Heart right ventricle (tissue), 16 donors: ENCODE measurements at places on chromosomes 7 and 10.

DNA sequence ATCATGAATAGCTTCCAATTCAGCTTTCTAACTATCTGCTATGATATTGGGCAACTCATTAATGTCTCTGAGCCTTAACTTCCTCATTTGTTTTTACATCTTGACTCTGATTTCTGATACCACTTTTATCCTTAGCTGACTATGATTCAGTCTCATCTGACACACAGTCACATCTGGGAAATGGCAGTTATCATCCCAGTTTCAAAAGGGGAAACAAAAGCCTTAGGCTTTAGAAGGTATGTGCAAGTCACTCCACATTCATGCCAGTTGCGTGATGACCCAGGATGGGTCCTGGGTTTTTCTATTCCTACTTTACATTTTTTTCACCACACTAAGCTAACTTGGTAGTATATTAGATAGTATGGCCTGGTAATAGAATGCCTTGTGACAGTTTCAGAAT lies 12.7 kb downstream of the SCIN start:
- DNase-seq = no peak
- no peaks in the 10 kb centered on the region for H3K36me3 ChIP-seq
- no peaks in the 10 kb centered on the region for H3K27me3 ChIP-seq
- H3K27ac ChIP-seq = no peak overlapping the region
- H3K4me1 ChIP-seq = no peaks in the 10 kb centered on the region
- no peak overlapping the region for H3K4me3 ChIP-seq

- no peaks in the 10 kb centered on the region for H3K27me3 ChIP-seq
- H3K4me1 ChIP-seq = no peaks in the 10 kb centered on the region
- H3K36me3 ChIP-seq = no peaks in the 10 kb centered on the region
- no peak overlapping the region for H3K4me3 ChIP-seq
Measured at GRCh38 chr7:70347463-70348254, 749.4 kb downstream of the AUTS2 start.

GRCh38 chr10:8815969-8816368 lies 761.5 kb downstream of the GATA3 start:
- H3K4me3 ChIP-seq = no peak overlapping the region
- H3K27ac ChIP-seq = no peak overlapping the region
- H3K27me3 ChIP-seq = no peaks in the 10 kb centered on the region
- no peak for DNase-seq
- H3K4me1 ChIP-seq = no peaks in the 10 kb centered on the region
- H3K36me3 ChIP-seq = no peaks in the 10 kb centered on the region

GRCh38 chr7:3007696-3008095 lies 36.0 kb downstream of the CARD11 start:
- H3K36me3 ChIP-seq = no peaks in the 10 kb centered on the region
- no peak for DNase-seq
- no peak overlapping the region for H3K4me3 ChIP-seq
- H3K4me1 ChIP-seq = no peaks in the 10 kb centered on the region
- no peak overlapping the region for H3K27ac ChIP-seq

GRCh38 chr7:69661342-69661741 lies 63.1 kb downstream of the AUTS2 start:
- no peak for DNase-seq
- H3K4me3 ChIP-seq = no peak overlapping the region
- no peaks in the 10 kb centered on the region for H3K36me3 ChIP-seq

- no peak for DNase-seq
- no peaks in the 10 kb centered on the region for H3K27me3 ChIP-seq
- H3K27ac ChIP-seq = no peak overlapping the region
- no peak overlapping the region for H3K4me3 ChIP-seq
Measured at GRCh38 chr7:106463851-106464611, 179.2 kb upstream of the NAMPT start.

- DNase-seq = no peak
- H3K4me1 ChIP-seq = peaks cover under 1% of the 10 kb centered on the region
- no peaks in the 10 kb centered on the region for H3K27me3 ChIP-seq
- no peak overlapping the region for H3K27ac ChIP-seq
- no peak overlapping the region for H3K4me3 ChIP-seq
Measured at GRCh38 chr10:60525716-60526585, 136.3 kb upstream of the ANK3 start.

- no peaks in the 10 kb centered on the region for H3K4me1 ChIP-seq
- H3K36me3 ChIP-seq = no peaks in the 10 kb centered on the region
- DNase-seq = no peak
- no peak overlapping the region for H3K27ac ChIP-seq
Measured at GRCh38 chr7:48144291-48144768, 26.9 kb upstream of the ABCA13 start.

DNA sequence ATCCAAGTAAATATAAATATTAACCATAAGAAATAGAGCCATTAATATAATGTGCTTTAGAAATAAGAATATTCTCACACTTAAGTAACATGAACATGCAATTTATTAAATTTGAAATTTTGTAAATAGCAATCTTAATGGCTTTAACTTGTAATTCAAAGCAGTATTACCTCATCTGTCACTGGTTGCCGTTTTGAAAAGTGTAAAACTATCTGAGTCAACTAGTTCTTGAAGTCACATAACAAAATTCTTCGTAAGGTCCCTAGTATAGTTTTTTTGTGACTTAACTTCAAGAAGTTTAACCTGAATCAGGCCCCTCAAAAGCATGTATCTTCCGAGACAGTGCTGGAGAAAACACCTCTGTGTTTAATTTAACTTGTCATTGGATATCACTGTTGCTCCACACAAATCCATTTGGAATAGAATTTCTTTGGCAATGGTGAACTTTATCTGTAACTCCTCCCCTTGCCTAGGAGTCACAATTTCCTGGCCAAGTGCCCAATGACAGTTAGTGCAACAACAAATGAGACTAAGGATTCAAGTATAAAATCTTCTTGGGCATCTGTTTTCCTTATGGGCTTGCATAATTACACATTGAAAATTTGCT lies 47.1 kb downstream of the NT5C2 start:
- peak overlapping the region; percentile 36 for H3K4me3 ChIP-seq
- no peaks in the 10 kb centered on the region for H3K36me3 ChIP-seq
- H3K27me3 ChIP-seq = no peaks in the 10 kb centered on the region
- H3K4me1 ChIP-seq = peaks cover 61% of the 10 kb centered on the region

DNA sequence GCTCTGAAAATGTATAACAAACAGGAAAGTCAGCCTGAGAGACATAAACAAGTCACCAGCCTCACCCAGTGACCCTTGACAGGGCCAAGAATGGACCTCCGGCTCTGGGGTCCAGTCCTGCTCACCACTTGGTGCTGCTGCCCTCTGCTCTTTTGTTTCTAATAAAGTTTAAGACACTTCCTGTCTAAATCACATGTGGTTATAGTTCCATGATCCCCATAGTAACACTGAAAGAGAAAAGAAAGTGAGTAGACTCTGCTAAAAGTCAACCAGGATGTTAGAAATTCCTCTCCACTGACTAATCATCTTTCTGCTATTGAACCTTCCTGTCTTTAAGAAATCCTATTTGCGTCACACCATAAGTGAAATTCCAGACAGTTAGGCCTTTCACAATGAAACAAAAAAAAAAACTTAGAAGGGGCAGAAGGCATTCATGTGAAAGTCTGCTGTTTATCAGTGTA lies 179.2 kb upstream of the BET1 start:
- peak; percentile 17 for DNase-seq
- no peaks in the 10 kb centered on the region for H3K36me3 ChIP-seq
- H3K27me3 ChIP-seq = no peaks in the 10 kb centered on the region
- peak overlapping the region; percentile 74 for H3K27ac ChIP-seq
- H3K4me3 ChIP-seq = no peak overlapping the region
- peaks cover 20% of the 10 kb centered on the region for H3K4me1 ChIP-seq

DNA sequence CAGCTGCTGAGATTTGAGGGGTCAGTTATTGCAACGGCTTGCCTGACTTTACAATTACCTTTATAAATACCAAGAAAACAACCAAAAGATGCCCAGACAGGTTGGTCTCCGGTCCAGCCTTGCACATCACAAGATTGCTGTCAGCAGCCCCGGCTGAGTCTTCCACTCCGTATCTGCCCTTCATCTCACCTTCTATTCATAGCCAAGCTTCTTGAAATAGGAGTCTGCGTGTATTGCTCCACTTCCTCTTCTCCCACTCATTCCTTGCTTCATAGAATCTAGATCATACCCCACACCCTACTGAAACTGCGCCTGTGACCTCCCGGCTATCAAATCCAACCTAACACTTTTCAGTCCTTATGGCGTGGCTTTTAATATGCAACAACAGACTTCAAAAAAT lies 31.1 kb upstream of the USP6NL start:
- H3K4me1 ChIP-seq = no peaks in the 10 kb centered on the region
- no peaks in the 10 kb centered on the region for H3K36me3 ChIP-seq
- H3K4me3 ChIP-seq = no peak overlapping the region
- H3K27me3 ChIP-seq = no peaks in the 10 kb centered on the region

DNA sequence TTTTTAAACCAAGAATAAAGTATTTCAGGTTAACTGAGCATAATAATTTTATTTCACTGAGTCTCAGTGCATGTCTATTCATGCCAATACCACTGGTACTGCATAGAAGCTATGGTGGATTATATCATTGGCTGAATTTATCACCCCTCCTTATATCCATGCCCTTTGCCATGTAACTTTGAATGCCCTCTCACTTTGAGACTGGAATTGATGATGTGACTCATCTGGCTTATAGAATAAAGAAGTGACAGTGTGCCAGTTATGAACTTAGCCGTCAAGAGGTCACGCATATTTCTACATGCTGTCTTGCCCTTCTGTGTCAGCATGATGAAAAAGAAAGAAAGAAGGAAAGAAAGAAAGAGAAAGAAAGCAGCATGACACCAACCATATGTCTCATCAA lies 20.7 kb upstream of the ABLIM1 start:
- no peaks in the 10 kb centered on the region for H3K27me3 ChIP-seq
- no peak overlapping the region for H3K4me3 ChIP-seq
- no peaks in the 10 kb centered on the region for H3K36me3 ChIP-seq
- no peak for DNase-seq
- peaks cover 15% of the 10 kb centered on the region for H3K4me1 ChIP-seq

DNA sequence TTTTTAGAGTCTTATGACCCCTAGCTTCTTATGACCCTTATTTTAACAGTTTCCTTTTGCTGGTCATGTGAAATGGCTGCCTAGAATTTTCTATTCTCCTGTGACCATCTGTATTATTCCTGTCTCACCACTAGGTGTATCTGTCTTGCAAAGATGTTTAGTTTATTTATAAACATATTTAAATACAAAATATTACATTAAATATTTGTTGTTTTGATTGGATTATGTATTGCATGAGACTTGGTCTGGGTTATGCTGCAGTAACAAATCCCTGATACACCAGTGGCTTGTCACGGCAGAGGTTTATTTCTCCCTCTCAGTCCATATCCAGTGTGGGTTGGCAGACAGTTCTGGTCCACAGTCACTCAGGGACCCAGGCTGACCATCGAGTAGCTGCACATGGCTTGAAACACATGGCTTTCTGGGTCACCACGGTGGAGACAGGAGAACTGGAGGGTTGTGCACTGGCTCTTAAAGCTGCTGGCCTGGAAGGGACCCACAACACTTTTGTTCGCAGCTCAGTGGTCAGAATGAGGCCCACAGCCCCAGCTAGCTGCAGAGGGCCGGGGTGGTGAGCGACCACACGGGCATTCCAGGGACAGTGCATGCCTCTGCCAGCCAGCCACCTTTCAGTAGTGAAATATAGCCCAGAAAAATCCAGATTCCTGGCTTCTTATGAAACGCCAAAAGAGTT lies 7.4 kb downstream of the RASSF4 start:
- peak overlapping the region; percentile 98 for H3K27ac ChIP-seq
- no peaks in the 10 kb centered on the region for H3K27me3 ChIP-seq
- H3K36me3 ChIP-seq = peaks cover 27% of the 10 kb centered on the region
- H3K4me3 ChIP-seq = no peak overlapping the region
- no peak for DNase-seq

DNA sequence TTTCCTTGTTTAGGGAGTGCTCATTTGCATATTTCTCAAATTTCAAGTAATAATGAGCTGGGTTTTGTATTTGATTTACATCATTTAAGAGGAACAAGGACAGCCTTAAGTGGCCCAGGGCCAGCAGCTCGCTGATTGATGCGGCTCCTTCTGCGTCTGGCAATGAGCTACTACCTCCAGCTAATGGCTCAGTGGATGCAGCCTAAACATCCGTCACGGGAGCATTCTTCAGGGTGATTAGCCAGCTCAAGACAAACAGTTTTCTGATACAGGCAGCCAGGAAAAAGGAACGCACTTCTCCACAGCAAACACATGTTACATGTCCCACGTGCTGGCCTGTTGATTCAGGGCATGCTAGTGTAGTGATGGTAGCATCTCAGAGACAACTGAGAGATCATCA lies 169.3 kb upstream of the TCERG1L start:
- H3K4me1 ChIP-seq = no peaks in the 10 kb centered on the region
- no peaks in the 10 kb centered on the region for H3K36me3 ChIP-seq
- no peaks in the 10 kb centered on the region for H3K27me3 ChIP-seq

GRCh38 chr10:132911786-132912097 lies 30.6 kb downstream of the CFAP46 start:
- no peaks in the 10 kb centered on the region for H3K27me3 ChIP-seq
- no peak for DNase-seq
- no peaks in the 10 kb centered on the region for H3K4me1 ChIP-seq
- no peak overlapping the region for H3K4me3 ChIP-seq
- no peak overlapping the region for H3K27ac ChIP-seq

GRCh38 chr7:131357282-131357880 lies 29.7 kb downstream of the MKLN1 start:
- H3K27me3 ChIP-seq = no peaks in the 10 kb centered on the region
- H3K27ac ChIP-seq = no peak overlapping the region
- H3K4me1 ChIP-seq = peaks cover 20% of the 10 kb centered on the region
- H3K36me3 ChIP-seq = no peaks in the 10 kb centered on the region
- DNase-seq = no peak
- H3K4me3 ChIP-seq = no peak overlapping the region

DNA sequence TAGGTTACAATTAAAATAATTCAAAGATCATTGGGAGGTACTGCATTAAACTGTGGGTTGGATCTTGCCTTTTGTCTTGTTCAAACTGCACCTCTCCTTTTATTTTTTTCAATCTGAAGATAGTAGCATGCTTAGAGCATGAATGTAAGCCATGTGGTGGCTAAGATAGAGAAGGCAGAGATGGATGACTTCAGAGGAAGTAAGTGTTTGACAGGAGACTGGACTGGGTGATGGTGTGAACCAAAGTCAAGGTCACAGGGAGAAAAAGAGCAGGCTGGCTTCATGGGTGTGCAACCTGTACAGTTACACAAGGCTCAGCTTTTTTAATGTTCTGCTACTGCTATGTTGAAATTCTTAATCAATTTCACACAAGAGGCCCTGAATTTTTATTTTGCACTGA lies 85.6 kb downstream of the ZEB1 start:
- peaks cover 18% of the 10 kb centered on the region for H3K4me1 ChIP-seq
- DNase-seq = no peak
- no peaks in the 10 kb centered on the region for H3K27me3 ChIP-seq
- no peaks in the 10 kb centered on the region for H3K36me3 ChIP-seq
- no peak overlapping the region for H3K4me3 ChIP-seq
- peak overlapping the region; percentile 4 for H3K27ac ChIP-seq

GRCh38 chr10:33818343-33818742 lies 483.9 kb upstream of the NRP1 start:
- H3K27me3 ChIP-seq = no peaks in the 10 kb centered on the region
- H3K36me3 ChIP-seq = no peaks in the 10 kb centered on the region
- no peak overlapping the region for H3K27ac ChIP-seq
- DNase-seq = no peak
